ENCODE measurements at places on chromosomes 3 and 15.

DNA sequence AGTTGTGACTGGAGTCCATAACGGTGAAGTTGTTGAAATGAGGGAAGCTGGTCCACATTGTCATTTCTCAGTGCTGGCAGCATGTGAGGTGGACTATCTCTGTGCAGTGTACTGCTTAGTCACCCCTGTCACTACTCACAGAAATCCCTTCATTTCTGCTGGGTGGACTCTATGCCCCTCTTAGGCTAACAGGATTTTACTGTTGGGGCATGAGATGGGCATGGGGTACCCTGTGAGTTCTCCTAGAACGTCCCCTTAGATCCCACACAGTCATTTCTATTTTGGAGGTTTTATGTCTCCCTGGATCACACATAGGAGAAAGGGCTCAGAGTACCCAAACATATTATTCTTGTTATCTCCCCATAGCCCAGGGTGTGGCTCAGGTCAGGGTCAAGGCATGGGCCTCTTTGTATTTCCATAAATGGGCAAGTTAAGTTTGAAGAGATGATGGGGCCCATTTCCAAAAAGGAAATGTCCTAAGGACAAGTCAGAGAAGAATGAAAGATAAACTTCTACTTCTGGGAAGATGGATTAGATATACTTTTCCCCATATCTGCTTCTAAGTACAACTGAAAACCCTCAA, 15.2 kb downstream of the P2RY1 start:
- no peak for DNase-seq

DNA sequence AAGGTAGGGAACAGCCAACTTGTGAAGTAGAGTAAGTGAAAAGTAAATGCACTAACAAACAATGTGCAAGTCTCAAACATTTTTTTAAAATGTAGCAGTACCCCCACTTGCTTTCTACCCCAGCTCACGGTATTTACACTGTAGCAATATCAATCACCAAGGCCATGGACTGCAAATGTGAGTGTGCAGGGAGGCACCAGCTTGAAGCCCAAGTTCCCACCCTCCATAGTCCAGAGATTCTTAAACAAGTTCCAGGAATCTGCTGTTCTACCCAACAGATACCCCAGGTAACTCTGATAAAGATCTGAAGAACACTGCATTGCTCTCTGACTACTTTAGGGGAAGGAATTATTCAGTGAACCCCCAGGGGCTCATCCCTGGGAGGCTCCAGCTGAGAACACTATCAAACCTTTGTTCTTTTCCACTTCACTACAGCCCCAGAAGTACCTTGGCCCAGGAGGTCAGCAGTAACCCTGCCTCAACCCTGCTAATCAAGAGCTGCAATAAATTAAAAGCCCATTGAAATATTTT, 86.1 kb downstream of the FOXP1 start:
- DNase-seq: no peak

GRCh38 chr15:87564681-87565080, 691.9 kb downstream of the NTRK3 start:
- no peak for DNase-seq

DNA sequence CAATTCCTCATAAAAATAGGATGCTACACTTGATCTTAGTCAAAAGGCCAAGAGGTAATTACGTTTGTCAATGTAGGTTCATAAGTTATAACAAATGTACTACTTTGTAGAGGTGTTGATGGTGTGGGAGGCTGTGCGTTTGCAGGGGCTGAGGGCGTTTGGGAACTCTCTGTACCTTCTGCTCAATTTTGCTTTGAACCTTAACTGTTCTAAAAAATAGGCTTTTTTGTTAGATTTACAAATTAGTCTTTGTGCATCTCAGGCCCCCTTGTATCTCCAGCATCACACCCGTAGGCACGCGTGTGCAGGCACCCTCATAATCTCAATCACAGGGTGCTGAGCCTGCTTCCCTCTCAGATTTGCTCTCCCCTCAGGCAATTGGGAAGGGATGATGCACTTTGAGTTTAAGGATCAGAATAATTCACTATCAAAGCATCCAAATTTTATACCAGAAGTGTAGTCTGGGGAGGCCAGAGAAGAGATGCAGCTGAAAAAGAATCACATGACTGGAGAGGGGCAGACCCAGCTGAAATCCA, 36.1 kb upstream of the STRIT1 start:
- no peak for DNase-seq

DNA sequence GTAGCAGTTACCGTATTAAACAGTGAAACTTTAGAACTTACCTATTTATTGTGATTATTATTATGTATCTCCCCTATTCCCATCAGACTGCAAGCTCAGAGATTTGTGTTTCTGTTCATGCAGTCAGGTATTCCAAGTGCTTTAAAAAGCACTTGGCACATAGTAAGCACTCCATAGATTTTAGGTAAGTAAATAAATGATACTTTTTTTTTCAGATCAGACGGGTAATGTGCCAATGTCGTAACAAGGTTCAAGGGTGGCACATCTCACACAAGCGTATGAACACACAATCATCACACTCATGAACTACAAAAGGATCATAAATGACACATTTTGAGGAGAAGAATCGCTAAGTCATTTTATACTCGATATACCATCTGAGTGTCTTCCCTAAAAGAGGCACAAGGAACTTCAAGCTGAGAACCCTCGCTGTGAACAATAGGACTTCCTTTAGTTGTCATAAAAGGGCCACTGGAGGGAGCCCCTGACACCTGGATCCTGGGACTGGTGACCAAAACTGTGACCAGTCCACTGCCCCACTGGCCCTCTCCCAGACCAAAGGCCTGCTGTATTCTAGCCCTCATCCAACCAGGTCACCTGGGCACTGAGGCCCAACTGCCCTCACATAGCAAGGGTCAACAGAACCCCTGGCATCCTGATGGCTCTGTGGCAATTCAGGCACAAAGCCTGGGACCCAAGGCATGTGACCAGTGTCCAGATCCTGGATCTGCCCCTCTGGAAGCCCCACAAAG, 32.1 kb downstream of the KIF9 start:
- DNase-seq: no peak

DNA sequence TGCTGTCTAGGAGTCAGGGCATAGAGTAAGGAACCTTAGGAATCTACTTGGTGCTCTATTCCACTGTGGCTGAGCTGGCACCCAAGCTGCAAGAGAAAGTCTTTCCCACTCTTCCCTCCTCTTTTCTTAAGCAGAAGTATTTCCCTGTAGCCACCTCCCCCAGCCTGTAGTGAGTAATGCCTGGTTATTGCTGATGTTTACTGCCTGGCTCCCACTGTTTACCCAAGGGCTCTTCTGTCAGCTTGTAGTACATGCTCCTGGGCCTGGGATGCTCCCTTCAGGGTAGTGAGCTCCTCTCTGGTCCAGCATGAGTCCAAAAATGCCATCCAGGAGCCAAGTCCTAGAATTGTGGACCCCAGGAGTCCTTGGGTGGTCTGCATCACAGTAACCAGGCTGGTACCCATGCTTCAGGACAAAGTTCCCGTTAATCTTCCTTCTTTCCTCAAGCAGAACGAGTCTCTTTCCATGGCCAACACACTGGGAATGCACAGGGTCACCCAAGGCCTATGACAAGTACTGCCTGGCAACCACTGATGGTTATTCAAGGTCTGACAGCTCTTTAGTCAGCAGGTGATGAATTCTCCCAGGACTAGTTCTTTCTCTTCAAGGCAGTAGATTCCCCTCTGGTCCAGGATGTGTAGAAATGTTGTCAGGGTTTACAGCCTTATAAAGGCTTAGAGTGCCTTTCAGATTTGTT, 17.6 kb downstream of the GALK2 start:
- DNase-seq: no peak

DNA sequence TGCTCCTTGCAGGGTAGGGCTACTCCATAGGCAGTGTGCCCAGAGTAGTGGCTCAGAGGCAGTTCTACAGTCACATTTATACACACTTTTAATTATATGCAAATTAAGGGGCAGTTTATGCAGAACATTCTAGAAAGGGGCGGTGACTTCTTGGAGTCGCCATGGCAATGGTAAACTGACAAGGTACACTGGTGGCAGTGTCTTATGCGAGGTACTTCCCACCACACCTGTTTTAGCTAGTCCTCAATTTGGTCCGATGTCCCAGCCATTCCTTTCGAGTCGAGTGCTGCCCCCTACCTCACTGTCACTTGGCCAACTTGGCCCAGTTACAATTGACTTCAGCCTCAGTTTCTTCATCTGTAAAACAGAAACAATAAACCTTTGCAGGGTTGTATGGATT, 3.8 kb upstream of the IRAK2 start:
- no peak for DNase-seq

DNA sequence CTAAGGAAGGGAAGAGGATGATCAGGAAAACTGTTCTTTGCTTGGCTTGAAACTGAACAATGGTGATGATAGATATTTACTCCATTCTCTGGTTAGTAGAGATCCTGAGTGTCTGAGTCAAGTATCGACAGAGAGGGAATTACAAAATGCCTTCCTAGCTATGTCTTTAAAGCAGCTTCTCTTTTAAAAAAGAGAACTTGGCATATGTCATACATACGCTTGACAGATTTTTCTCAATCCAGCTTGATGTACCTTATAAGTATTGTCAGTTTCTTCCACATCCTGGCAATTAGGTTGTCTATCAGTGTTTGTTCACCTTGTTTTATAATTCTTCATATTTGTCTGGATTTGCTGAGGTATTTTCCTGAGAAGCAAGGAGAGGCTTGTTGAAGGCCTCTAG, 5.0 kb upstream of the EPHB1 start:
- no peak for DNase-seq

- no peak for DNase-seq
These were observed 459.6 kb downstream of the NSUN3 start for GRCh38 chr3:94522488-94522887.

Data from tibial artery (tissue), 4 donors.